ENCODE measurements at places on chromosomes 5 and 9. TPM values are rescaled to one million over a fixed set of nuclear protein-coding genes. Genes with fewer than 3 reads are reported as not detected.

- no peak for DNase-seq
These were observed 116.3 kb downstream of the FANCC start for GRCh38 chr9:95201206-95201605.

GRCh38 chr5:146218168-146218567, 14.8 kb downstream of the RBM27 start:
- no peak for DNase-seq

- DNase-seq = peak; percentile 94
These were observed 71.6 kb upstream of the GALNT10 start for GRCh38 chr5:154118893-154119336.

Gene P4HA2
- 77.5 TPM for total RNA-seq

Gene KIF3A
- total RNA-seq = 10.6 TPM

Gene RNF208
- 4.2 TPM for total RNA-seq

Gene GPSM1
- 41.3 TPM for total RNA-seq

Gene PRDM12
- 0.13 TPM for total RNA-seq

Gene TMEM252
- total RNA-seq = not detected

Gene NTRK2
- 1.5 TPM for total RNA-seq

Gene GRHPR
- 142 TPM for total RNA-seq
